ENCODE measurements at places on chromosomes 5 and 9.

GRCh38 chr5:62306896-62307689 is 1.1 kb downstream of the KIF2A start:
- DNase-seq, result no peak

GRCh38 chr9:115198001-115198400 is 80.0 kb upstream of the TNC start:
- no peak for DNase-seq

- DNase-seq, result no peak
These were observed 4.8 kb upstream of the DPM2 start for GRCh38 chr9:127942216-127943010.

DNA sequence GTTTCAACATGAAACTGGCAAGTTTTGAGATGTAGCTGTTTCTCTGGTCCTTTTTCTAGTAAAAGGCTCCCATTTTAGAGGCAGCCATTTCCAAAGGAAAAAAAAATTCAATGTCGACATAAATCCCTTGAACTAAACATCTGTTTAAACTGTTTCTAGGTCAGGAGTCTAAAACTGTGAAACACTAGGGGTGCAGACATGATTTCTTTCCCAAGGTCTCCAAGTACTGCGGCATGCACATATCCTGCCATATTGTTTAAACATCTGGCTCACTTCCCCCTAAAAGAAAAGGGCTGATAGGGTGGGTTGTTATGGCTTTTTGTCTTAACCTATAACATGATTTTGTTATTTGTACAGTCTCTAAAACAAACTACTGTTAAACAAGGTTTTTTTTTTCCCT is 51.1 kb downstream of the NFIB start:
- DNase-seq, result no peak

GRCh38 chr5:23629396-23629795 is 122.0 kb downstream of the PRDM9 start:
- DNase-seq, result no peak

GRCh38 chr9:133474215-133474614 is 4.7 kb downstream of the SLC2A6 start:
- DNase-seq, result no peak

GRCh38 chr5:23484096-23484495 is 23.3 kb upstream of the PRDM9 start:
- DNase-seq, result peak; percentile 49
